Stimulated activated naive B cell treated with anti-CD40 and anti-IgM and Interleukin-4, amounts not matched to agents 10 μg/mL and 1 μg/mL and 100 μg/mL, for 72 hours (primary cell): ENCODE measurements at places on chromosomes 3 and 15.

GRCh38 chr3:112736805-112737566 is 96.0 kb upstream of the CCDC80 start:
- no peak overlapping the region for H3K27ac ChIP-seq
- no peaks in the 10 kb centered on the region for H3K36me3 ChIP-seq
- H3K4me1 ChIP-seq, result peaks cover 18% of the 10 kb centered on the region
- no peak overlapping the region for H3K4me3 ChIP-seq

DNA sequence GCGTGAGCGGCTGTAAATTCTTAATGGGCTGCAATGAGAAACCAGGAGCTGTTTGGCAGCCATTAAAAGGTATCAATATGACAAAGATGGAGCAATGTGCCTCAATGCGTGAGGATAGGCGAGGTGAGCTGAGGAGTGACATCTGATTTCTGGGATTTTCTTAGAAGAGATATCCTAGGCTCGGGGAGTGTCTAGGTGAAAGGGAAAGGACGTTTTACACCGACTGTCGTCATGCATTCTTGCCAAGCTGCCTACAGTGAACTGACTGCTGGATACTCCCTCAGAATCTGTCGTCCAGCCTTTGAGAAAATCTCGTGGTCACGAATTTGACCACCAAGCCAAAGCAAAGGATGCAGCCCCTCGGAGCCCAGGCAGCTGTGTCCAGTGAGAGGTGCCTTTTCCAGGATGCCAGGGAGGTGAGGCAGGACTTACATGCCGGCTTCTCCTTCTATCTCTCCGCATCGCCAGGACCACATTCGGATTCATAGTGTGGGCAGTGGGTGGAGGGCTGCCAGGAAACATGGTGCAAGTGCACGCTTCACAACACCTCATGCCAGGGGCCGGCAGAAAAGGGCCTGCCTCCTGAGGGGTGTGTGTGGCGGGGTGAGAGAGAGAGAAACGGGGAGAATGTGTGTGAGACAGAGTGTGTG is 80.3 kb upstream of the ABHD17C start:
- H3K4me3 ChIP-seq, result no peak overlapping the region
- no peak for DNase-seq
- peaks cover 22% of the 10 kb centered on the region for H3K27me3 ChIP-seq
- H3K27ac ChIP-seq, result no peak overlapping the region
- no peaks in the 10 kb centered on the region for H3K36me3 ChIP-seq
- no peaks in the 10 kb centered on the region for H3K4me1 ChIP-seq

GRCh38 chr3:193046371-193046770 is 128.7 kb upstream of the MB21D2 start:
- DNase-seq, result no peak
- H3K27me3 ChIP-seq, result peaks cover 8% of the 10 kb centered on the region
- H3K4me3 ChIP-seq, result no peak overlapping the region
- no peaks in the 10 kb centered on the region for H3K4me1 ChIP-seq
- H3K27ac ChIP-seq, result no peak overlapping the region

- no peaks in the 10 kb centered on the region for H3K27me3 ChIP-seq
- no peak overlapping the region for H3K27ac ChIP-seq
- DNase-seq, result no peak
- H3K4me3 ChIP-seq, result no peak overlapping the region
- H3K4me1 ChIP-seq, result no peaks in the 10 kb centered on the region
- no peaks in the 10 kb centered on the region for H3K36me3 ChIP-seq
Measured at GRCh38 chr15:92377083-92377789, 16.4 kb upstream of the ST8SIA2 start.

DNA sequence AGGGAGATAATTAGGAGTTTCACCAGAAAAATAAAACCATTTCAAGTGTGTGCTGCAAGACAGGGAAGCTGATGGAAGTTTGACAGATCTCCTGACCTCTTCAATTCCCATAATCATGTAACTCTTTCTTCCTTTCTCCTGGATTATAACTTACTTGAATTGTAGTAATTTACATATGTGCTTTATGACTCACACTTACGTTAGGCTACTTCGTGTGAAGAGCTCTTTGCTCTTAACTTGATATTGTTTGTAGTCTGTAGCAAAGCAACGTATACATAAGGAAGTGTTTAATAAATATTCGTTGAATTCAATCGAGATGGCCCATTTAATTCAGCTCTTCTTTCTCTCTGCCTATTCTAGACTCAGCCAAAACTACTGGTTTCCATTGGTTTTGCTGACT is 23.5 kb downstream of the ROBO2 start:
- H3K27ac ChIP-seq, result no peak overlapping the region
- no peaks in the 10 kb centered on the region for H3K36me3 ChIP-seq
- H3K4me1 ChIP-seq, result no peaks in the 10 kb centered on the region
- no peaks in the 10 kb centered on the region for H3K27me3 ChIP-seq
- no peak for DNase-seq
- H3K4me3 ChIP-seq, result no peak overlapping the region
